NCI-H1436 treated with DMSO at 0.1 percent for 48 hours (cell line): ENCODE measurements at places on chromosomes 11 and 22.

GRCh38 chr11:130157101-130157500, 2.5 kb upstream of the ST14 start:
- no peak for DNase-seq

DNA sequence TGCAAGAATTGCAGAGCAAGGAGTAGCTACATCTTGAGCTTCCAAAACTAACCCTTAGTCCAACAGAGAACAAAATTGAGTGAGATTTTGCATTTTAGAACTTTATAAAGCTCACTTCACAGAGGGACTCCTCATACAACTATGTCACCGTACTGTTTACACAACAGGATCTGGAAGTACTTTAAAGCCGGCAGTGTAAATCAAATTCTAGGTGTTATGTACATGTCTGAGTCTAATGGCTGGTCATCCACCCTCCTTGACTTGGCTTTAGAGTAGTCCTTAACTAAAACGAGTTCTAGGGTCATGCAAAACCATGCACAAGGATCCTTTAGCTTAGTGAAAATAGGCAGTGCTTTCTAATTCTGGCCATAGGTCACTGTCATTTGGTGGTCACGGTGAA, 23.5 kb downstream of the IRAG1 start:
- DNase-seq, result no peak

- no peak for DNase-seq
Observed at GRCh38 chr11:25943777-25944661, 387.9 kb upstream of the ANO3 start.

DNA sequence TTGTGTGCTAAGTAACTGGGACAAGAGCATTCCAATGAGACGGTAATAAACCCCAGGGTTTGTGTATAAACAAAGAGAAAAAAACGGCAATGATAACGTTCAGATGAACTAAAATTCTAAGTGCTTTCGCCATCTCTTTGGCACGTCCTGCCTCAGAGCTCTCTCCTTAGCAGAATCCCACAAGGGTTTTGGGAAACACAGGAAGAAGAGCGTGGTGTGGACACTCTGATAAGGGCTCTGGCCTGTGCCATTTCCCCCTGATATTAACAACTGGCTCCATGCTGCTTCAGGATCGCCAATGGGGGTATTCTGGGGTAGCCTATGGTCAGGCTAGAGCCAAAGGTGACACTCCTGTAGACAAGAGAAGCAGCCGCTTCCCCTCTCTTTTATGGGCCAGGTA, 18.4 kb downstream of the ABCC8 start:
- no peak for DNase-seq

DNA sequence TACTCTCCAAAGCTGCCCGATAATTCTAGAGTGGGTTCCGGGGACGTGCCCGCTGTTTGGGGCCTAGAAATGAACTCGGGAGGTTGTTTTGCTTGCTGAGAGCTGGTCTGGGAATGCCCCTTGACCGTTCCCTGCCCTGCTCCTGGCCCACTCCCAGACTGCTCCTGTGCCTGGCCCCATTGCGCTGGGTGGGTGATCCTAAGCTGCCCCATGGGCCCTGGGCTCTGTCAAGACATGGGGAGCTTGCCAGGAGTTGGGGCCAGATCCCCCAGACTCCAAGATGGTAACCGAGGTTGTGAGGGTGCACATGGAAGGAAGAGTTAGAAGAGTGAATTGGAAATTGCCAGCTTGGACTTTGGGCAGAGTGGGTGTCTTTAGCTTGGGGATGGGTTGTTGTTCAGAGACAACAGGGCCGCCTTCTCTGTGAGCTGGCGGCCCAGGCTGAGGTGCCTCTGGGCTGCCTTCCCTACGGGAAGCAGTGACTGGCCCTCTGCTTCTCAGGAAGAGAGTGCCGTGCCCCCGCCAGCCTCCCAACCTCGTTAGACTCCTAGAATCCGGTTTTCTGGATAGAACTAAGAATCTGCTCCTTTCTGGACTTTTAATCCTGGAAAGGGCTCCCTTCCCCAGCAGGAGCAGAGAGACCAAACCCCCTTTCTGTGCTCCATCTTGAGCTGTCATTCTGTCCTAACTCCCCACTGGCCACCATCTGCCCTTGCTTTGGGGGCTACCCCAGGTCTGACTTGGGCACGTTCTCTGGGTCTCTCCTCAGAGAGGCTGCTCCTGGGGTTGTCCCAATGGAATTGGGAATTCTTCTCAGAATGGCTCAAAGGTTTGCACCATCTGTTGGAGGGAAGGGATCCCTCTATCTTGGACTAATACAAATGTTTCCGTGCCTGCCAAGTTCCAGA, 1.8 kb downstream of the ST3GAL4 start:
- DNase-seq, result no peak

DNA sequence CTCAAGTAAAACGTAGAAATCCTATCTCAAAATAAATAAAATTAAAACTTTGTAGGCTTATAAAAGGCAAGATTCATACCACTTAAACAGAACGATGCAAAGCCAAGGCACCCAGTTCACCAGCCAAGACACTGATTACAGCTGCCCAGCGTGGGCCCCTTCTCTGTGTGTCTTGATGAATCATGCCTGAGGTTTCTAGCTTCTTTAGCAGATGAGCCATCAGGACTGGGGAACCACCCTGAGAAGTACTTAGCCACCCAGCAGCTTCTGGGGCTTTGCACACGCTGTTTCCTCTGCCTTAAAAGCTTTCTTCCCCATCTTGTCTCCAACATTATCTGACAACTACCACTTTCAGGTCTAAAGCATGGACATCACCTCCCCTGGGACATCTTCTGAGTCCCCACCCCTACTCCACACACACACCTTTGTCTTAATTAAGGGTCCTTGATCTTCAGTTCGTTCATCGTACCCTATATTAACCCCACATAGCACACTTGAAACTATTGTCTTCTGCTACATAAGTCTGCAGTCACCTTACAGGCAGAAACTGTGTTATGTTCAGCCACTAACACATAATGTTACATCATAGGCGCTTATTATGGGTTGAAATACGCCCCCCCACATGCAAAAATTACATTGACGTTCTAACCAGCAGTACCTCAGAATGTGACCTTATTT, 8.7 kb upstream of the LAYN start:
- DNase-seq, result no peak

- DNase-seq, result no peak
Observed at GRCh38 chr11:84889556-84889955, 737.6 kb downstream of the DLG2 start.

DNA sequence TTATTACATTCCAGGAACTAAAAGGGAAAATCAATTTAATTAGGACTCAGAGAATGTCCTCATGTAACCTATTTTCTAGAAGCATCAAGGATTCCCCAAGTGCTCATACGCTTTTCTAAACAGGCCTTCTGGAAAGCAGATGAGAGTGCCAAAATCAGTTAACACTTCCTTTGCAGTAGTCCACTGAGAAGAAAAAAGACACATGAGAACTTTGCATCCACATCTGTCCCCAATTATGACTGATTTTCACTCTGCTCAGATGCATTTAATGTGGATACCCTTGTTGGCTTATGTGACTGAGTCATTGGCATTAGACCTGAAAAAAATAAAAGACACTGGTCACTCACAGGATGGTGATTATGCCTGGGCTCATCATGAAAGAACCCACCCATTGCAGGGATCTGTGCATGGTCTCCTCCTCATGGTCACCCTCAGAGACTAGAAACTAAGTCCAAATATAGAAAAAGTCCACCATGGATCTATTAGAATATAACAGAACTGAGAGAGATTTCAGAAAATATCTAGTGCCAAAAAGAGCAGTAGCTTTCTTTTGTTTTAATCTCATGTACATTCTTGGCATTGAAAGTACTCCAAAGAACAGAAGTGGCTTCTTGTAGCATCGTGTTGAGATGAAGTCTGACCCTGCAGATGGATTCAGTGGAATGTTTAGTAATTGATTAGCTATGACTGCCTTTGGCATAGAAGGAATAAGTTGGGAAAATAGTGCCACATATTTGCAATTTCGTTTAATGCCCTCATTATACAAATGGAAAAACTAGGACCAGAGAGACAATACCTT, 48.8 kb upstream of the FIBIN start:
- DNase-seq, result no peak

- DNase-seq, result no peak
Observed at GRCh38 chr11:122207505-122207904, 91.5 kb upstream of the BLID start.

GRCh38 chr11:459511-460220, 9.6 kb downstream of the PTDSS2 start:
- no peak for DNase-seq

- no peak for DNase-seq
Observed at GRCh38 chr11:86141727-86142126, 72.8 kb upstream of the PICALM start.

GRCh38 chr11:131467645-131468394, 97.4 kb downstream of the NTM start:
- DNase-seq, result no peak

DNA sequence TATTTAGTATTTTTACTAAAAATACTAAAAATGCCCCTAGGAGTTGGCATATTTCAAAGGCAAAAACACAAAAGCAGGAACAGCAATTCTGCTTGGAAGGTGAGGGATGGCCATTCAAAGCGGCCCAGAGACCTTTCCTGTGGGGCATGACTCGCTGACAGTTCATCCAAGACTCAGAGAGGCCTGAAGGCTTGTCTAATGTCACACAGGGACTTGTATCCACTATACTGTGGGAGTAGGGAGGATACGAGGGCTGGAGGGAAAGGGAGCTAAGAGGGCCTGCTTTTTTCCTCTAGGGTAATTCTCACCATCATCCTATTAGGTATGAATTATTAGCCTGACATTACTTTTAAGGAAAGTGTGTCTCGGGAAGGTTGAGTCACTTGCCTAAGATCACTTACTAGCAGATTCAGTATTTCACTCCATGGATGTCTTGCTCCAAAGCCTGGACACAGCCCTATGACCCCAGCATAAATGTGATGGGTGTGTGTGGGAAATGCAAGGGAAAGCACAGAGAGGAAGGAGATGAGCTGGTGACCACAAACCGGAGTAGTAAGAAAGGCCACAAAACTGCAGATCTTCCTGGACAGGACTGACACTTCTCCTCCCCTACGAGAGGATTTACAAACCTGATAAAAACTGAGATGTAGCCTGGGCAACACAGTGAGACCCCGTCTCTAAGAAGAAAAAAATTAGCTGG, 16.7 kb upstream of the UCP3 start:
- DNase-seq, result no peak

DNA sequence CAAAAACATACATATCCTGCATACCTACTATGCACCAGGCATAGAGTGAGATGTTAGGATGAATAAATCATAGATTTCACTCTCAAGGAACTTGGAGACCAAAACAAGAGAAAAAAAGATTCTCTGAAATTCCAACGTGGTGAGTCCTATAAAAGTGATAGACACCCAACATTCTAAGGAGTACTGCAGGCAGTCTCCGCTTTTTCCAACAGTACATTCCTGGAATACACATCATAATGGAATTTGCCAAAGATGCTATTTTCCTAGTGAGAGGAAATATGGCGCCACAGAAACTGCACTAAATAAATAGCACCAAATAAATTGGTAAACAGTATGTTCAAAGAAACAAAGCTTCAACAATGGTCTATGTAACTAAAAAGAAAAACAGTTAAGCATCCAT, 6.0 kb downstream of the TMEM123 start:
- DNase-seq, result no peak

DNA sequence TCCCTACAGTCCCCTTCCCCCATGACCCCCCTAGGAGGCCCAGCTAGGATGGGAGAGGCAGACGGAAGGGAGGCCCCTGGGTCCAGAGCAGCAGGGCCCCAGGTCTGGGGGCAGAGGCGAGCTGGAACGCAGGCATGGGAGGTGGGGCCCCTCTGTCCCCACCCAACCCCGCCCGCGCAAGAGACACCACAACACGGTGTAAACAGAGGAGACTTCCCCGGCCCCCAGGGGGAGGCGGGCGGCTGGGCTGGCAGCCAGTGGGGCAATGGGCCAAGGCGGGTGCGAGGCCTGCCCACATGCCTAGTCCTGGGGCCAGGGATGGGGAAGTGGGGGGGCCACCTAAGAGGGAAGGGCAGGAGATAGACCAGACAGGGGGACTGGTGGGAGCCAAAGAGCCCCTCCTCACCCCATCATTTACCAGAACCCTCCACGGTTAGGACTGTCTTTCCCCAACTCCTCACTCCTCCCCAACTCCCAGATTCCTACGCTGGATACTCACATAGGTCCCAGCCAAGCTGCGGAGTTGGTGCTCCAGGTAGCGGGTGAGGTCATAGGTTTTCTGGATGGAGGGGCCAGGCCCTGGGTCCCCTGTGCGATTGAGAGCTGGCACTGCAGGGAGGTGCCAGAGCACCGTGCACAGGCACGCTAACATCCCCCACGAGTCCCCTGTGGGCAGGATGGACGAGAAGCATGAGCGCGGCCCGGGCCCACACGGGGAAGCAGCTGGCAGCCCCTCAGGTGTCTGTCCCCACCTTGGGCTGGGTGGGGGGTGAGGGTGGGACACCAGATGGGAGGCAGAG, 6.2 kb downstream of the CLCF1 start:
- DNase-seq, result no peak

DNA sequence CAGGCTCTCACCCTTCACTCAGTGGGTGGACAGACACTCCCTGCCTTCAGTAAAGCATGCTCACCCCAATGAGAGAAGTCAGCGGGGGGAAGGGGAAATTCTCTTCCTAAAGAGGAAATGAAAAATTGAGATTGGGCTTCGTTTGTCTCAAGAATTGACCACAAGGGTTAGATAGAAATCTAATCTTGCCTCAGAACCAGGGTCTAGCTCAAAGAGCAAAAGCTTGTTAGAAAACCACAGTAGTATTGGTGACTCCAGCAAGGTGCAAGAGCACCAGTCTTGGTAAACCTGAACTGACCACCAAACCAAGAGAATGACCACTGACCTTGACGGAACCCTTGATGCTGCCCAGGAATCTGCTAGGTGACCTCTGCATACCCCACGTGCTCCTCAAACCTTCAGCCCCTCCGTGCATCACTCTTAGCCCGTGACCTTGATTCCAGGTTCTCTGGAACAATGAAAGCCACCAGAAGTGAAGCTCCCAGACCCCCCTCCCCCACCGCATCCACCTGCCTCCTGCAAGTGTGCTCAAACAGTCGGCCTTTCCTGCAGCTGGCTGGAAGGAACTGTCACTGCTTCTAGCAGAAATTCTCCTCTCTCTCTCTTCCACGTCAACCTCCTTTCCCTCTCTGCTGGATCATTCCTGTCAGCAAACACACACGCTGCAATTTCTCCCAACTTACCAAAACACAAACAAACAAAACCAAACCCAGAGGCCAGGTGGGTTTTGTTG, 3.1 kb upstream of the TMA7B start:
- no peak for DNase-seq

DNA sequence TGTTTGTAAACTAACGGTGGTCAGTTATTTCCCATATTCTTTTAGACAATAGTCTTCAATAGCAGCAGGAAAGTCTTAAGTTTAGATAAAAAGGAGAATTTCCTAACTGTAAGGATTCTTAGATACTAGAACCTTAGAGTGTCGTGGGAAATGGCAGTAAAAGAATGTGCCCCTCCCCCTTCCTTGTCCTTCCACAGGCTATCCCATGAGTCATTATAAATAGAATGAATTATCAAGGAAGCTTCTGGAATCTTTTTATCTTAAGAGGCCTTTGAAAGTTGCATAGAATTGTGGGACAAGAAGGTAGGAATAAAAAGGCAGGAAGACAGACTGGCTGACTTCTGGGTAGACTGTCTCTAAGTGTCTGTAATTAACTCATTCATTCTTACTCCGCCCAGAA, 165.2 kb upstream of the TBCEL start:
- DNase-seq, result no peak
